ENCODE measurements at places on chromosomes 3 and 15.

GRCh38 chr3:158093526-158093925 lies 12.7 kb downstream of the SHOX2 start:
- no peak for DNase-seq

- no peak for DNase-seq
Observed at GRCh38 chr15:50890751-50891150, 17.7 kb upstream of the AP4E1 start.

GRCh38 chr3:194107107-194107506 lies 28.8 kb upstream of the HES1 start:
- DNase-seq, result no peak

DNA sequence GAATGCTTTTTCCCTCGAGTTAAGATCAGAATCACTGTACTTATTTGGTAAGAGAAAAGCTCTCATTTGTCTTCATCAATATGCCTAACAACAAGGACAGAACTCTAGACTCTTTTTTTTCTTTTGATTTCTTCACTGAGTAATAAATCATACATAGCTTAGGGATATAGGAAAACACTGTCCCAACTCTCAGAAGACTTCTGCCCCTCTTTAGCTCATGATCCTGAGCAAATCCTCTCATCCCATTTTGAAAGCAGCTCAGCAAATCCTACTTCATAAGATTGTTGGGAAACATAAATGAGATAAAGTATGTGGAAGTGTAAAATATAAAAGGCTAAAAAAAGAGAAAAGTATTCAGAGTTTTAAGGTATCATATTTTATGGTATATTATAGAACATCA lies 141.7 kb downstream of the ATP8B4 start:
- DNase-seq, result no peak

DNA sequence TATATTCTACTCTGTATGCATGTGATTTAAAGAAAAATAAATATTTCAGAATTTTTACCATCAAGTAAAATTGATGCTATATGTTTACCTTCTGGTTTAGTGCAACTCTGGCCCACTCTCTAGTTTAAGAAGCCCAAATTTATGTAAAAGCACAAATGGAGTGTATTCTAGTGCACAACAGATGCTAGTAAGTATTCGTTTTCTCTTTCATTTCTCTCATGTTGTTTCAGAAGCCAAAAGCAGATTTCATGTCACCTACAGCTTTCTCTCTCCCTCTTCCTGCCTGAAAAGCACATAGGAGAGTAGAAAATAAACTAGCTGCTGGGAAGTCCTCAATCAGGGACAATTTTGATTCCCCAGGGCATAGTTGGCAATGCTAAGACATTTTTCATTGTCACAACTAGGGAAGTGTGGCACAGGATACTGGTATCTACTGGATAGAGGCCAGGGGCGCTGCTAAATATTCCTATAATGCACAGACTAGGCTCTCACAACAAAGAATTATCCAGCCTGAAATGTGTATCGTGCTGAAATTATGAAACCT lies 147.4 kb upstream of the ARHGEF26 start:
- no peak for DNase-seq

- no peak for DNase-seq
Observed at GRCh38 chr3:195241592-195242355, 29.2 kb downstream of the XXYLT1 start.

- DNase-seq, result no peak
Observed at GRCh38 chr3:177553579-177553978, 356.3 kb upstream of the TBL1XR1 start.

DNA sequence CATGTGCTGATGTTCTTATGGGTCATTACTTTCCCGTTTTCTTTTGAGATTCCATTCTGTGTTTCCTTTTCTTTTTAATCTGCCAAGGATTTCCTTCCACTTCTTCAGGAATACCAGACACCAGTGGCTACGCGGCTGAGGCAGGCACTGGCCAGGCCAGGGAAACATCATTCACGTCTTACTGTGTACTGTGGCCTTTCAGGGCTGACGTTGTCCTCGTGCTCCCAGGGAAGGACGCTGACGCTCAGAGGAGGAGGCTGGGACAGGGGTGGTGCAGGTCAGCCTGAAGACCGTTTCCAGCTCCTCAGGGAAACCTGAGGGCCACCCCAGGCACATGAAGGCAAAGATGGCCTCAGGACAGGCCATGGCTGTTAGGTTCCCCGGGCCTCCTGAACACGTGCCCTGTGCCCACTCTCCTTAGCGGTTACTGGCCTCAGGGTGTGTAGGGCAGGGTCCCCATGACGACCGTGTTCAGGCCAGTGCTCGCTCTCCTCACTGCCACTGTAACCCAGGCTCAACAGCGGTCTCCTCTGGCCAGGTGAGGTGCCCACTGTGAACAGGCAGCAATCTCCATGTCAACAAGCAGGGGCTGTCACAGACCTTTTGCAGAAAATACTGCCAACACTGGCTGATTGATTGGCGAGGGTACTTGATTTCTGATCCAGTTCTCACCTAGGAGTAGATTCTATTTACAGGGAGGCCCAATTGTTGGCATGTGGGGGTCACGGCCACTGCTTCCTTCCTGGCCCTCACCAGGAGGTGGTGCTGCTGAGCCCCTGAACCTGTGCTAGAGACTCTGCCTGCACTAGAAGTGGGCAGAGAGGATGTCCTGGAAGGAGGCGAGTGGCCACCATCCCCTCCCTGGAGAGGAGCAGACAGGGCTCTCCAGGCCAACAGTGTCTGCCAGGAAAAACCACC lies 169.5 kb downstream of the ATP10A start:
- DNase-seq, result no peak

DNA sequence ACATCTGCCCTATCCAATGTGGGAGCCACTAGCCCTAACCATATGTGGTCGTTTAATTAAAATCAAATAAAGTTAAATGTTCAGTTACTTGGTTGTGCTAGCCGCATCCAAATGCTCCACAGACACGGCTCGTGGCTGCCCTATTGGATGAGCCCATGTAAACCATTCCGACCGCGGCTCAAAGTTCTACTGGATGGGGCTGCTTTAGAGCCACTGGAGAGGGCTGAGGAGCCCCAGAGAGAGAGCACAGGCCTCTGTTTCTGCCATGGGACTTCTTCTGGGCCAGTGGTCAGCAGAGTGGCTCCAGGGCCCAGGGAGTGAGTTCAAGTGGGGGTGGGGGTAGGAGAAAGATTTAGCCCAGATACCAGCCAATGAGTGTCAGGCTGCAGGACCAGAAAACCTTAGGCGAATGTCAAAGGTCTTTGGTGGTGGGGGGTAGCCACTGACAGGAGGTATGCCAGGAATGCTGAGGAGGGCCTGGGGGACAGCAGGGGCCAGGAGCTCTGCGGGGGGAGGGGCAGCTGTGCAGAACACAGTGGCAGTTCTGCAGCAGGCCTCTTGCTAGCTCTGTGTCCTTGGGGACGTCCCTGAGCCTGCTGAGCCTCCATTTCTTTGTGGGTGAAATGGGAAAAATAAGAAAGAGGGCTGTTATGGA lies 30.1 kb downstream of the SPSB4 start:
- no peak for DNase-seq

DNA sequence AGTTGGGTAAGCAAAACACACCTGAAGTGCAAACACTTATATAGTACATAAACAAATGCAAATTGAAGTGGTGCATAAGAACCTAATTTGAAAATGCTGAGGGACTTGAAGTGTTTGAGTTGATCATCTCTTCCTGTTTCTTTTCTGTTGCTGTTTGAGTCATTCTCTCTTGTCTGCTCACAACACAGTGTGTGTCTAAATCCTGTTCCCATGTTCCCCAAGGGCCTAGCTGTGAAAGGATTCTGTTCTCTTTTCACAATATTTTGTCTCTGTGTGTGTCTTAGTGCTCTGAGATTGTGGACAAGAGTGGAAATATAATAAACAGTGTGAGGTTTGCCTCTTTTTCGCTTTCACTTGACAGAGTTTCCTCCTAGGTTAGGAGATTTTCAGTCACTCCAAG lies 6.1 kb downstream of the CD96 start:
- no peak for DNase-seq

- no peak for DNase-seq
Observed at GRCh38 chr3:21783839-21784238, 32.8 kb upstream of the ZNF385D start.

DNA sequence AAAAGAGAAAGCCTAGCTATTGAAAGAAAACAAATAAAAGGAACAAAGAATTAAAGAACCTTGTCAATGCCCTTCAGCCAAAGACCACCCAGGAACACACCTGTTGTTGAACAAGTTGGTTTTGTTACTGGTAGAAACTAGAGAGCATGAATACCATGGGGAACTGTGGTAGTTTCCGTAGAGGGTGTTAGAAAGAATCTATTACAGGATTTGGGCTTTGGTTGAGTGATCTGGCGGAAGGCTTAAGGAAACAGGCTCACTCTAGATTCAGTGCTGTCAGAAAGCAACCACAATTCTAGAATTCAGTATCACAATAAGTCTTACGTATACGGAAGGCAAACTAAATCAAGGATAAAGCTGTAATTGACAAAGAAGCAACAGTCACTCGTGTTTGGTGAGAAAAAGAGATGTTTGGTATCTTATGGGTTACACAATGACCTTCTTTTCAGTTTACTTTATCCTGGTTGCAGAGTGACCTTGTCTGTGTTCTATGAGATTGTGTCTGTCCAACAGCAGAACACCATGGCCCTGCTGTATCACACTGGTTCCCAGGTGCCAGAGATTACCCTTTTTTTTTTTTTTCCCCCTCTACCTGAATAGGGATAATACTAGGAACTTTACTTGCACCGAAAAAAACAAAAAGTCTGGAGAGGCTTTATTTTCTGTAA lies 265.9 kb downstream of the SHQ1 start:
- DNase-seq, result no peak

DNA sequence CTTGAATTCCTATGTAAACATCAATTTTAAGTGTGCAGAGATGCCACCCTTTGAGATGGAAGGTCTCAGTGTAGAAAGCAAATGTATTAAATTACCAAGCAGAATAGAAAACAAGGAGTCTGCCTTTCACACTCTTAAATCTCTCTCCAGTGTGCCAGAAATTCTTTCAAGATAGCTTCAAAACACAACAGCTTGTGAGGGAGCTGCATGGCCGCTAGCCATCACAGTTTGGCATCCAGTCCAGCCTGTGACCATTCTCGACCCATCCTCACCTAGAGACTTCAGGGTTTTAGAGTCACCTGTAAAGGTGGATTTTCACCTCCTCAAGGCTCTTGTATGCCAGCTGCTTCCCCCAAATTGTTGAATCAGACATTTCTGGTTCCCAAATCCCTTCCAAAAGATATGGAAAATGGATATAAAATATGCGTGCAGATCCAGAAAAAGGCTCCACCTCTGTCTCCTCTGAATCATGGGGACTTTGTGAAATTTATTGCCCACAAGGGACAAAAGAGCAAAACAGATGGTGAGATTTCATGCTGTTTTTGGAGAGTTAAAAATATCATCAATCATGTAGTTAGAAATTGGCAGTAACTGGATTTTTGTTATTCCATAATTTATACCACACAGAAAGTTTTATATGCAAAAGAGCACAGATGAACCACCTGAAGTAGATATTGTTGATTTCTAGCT lies 114.2 kb upstream of the THRB start:
- DNase-seq, result no peak

DNA sequence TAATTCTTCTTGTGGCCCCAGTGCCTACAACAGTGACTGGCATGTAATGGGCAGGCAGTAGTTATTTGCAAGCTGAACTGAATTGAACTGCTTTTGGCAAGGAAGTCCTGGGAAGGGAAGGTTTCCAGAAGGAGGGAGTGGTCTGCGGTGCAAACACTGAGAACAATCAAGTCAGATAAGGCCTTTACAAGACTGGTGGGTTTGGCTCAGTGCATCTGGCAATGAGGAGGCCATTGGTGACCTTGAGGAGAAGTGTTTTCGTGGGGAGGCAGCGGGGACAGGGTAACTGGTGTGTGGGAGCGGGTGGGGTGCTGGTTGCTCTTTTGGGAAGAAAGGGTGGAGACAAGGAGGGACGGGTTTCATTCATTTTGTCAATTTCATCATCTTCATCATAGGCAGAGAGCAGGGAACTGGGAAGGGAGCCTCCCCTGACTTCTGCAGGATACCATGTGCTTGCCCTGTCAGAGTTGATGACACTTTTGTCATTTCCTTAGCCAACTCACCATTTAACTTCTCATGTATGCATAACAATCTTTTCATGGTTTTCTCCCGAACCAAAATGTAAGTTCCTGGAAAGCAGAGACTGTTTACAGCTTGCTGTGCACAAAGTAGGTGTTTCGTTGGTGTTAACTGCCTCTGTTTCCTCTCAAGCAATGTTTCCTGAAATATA lies 8.4 kb upstream of the EHD4 start:
- DNase-seq, result no peak

- no peak for DNase-seq
Observed at GRCh38 chr3:153254361-153254760, 92.3 kb downstream of the RAP2B start.

- DNase-seq, result no peak
Observed at GRCh38 chr15:63803106-63803886, 30.5 kb downstream of the HERC1 start.

GRCh38 chr15:41259546-41260189 lies 28.6 kb downstream of the CHP1 start:
- no peak for DNase-seq

DNA sequence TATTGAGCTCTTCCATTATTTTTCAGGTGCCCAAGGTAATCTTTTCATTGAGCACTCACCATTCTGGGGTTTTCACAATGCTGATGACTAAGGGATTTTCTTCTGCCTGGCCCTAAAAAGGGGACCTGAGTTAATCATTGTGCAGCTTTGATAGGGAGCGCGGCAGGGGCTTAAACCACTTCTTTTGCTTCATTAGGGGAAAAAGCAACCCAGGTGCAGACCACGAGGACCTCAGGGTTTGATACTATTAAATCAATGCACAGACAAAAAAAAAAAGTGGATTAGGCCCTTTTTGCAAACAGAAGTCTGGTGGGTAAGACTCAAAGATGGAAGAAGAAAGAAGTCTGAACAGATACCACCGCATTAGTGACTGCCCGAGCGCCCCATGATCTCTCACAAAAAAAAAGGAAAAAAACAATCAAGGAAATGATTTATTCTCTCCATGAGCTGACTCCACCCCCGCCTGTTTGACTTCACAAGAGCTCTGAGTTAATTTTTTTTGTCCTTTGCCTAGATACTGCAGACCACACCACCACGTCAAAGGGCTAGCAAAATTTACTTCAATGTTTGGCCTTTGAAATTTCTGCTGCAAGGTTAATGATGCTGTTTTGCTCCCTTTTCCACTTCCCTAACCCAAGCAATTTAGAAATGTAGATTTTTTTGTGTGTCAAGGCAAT lies 78.0 kb upstream of the FEZF2 start:
- no peak for DNase-seq

GRCh38 chr3:49017971-49018706 lies at the start of gene DALRD3:
Gene DALRD3, minus strand, starts transcription at chr3:49018580. Its CDS starts 16 bp downstream, at chr3:49018564.
- DNase-seq, result no peak
